MCF 10A (cell line): ENCODE measurements at places on chromosomes 6 and 20. TPM values are rescaled to one million over a fixed set of nuclear protein-coding genes. Genes with fewer than 3 reads are reported as not detected.
A peak's percentile ranks its signal among the peaks of the same experiment; 100 is the strongest.

DNA sequence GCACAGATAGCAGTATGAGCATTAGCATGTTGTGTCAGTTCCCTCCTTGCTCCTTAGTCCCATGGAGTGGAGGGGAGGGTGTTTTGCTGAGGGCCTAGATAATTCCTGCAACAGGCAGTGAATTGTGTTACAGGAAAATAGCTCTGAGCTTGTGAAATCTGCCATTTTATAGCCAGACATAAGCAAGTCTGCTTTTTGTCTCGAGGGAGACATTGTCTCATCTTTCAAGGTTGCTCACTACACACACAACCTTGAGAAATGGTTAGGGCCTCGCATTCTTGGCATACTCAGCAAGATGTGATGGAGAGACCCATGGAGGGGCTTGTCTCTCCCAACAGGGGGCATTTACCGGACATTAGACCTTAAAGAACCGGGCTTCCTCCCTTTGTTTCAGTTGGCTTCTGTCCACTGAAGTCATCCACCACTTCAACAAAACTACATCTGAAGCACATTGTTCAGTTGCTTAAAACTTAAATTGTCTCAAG lies 108.0 kb upstream of the FOXO3 start:
- no peak overlapping the region for H3K27ac ChIP-seq
- H3K27me3 ChIP-seq: no peaks in the 10 kb centered on the region
- H3K36me3 ChIP-seq: no peaks in the 10 kb centered on the region
- no peaks in the 10 kb centered on the region for H3K4me1 ChIP-seq
- DNase-seq: no peak
- no peak overlapping the region for H3K4me3 ChIP-seq

DNA sequence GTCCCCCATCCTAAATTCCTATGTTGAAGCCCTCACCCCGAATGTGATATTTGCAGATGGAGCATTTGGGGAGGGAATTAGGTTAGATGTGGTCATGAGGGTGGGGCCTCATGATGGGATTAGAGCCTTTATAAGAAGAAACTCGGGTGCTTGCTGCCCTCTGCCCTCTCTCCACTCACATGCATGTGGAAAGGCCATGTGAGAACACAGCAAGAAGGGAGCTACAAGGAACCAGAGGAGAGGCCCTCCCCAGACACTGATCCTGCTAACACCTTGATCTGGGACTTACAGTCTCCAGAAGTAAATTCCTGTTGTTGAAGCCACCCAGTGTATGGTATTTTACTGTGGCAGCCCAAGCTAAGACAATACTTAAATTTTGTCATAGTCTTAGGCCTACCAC lies 69.6 kb upstream of the TULP1 start:
- no peak overlapping the region for H3K4me3 ChIP-seq
- peaks cover 36% of the 10 kb centered on the region for H3K4me1 ChIP-seq
- H3K36me3 ChIP-seq: peaks cover 100% of the 10 kb centered on the region
- no peak for DNase-seq

DNA sequence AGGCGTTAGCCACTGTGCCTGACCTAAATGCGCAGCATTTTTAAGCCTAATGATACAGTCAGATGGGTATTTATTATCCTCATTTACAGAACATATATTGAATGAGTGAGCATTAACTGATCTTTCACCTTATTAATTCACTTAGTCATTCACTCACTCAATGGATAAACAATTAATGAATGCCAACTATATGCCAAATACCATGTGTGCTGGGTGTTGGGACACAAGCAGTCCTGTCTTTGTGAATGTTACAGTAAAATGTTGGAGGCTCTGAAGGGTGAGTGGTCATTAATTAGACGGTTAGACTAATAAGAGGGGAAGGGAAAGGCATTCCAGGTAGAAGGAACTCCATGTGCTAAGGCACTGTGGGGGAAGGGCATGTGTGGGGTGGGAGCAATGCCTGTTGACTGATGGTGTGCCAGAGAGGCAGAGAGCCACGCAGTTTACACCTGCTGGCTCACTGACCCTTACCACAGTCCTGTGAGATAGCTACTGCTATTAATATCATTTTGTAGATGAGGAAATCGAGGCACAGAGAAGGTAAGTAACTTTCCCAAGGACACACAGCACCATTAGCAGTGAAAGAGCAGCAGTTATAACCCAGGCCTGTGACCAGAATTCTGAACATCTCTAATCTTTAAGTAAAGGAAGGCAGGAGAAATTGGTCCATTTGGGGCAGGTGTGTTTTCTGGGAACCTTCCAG lies 38.7 kb upstream of the B4GALT5 start:
- no peak overlapping the region for H3K27ac ChIP-seq
- H3K27me3 ChIP-seq: no peaks in the 10 kb centered on the region
- DNase-seq: no peak
- no peak overlapping the region for H3K4me3 ChIP-seq

GRCh38 chr20:15627501-15627903 lies 945.7 kb downstream of the KIF16B start:
- no peak overlapping the region for H3K4me3 ChIP-seq
- H3K36me3 ChIP-seq: no peaks in the 10 kb centered on the region

DNA sequence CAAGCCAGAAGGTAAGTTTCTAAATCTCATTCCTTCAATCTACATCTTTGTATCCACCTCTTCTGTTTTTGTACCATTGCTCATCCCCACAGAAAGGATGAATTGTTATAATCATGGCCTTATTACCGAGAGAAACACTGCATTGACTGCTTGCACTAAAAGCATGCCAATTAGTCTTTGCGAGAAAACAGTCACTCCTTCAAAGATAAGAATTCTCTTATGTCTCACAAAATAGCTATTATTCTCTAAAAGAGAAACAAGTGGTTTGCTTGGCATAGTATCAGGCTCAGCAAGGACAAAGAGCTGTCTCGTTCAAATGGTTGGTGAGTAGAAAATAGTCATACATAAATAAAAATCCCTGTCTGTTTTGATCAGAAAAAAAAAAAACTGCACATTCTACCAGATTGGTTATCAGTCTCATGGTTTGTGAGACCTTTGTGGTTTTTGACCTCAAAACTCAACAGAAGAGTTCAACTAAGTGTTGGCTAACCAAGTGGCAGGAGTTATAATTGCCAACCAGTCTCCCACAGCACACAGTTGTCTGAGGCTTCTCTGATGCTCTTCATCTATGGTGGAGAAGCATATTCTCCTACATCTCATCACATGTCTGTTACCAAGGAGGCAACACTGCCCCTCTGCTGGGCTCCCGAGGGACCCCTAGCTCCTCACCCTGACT lies 35.1 kb upstream of the ARMH2 start:
- no peak for DNase-seq
- peaks cover under 1% of the 10 kb centered on the region for H3K4me1 ChIP-seq
- peaks cover 10% of the 10 kb centered on the region for H3K36me3 ChIP-seq
- H3K27ac ChIP-seq: no peak overlapping the region

- no peaks in the 10 kb centered on the region for H3K27me3 ChIP-seq
- no peaks in the 10 kb centered on the region for H3K4me1 ChIP-seq
- no peak for DNase-seq
- H3K27ac ChIP-seq: no peak overlapping the region
- no peak overlapping the region for H3K4me3 ChIP-seq
- no peaks in the 10 kb centered on the region for H3K36me3 ChIP-seq
Measured at GRCh38 chr6:97177905-97178304, 105.1 kb downstream of the MMS22L start.

DNA sequence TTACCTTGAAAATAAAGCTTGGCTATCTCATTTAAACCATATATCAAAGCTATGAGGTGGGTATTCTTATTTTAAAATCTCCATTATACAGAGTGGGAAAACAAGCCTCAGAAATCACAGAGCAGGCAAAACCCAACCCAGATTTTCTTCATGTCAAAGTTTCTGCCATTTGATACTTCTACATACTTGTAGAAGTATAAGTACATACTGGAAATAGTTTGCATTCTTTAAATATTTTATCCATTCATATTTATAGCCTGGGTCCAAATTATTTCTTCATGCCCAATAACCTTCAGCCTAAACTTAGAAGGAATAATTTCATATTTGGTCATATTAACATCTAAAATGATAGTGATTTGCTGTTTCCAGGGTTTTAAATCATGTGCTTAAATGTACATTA lies 61.8 kb downstream of the MLIP start:
- H3K27ac ChIP-seq: no peak overlapping the region
- H3K27me3 ChIP-seq: no peaks in the 10 kb centered on the region
- no peak overlapping the region for H3K4me3 ChIP-seq
- H3K36me3 ChIP-seq: no peaks in the 10 kb centered on the region
- no peak for DNase-seq

DNA sequence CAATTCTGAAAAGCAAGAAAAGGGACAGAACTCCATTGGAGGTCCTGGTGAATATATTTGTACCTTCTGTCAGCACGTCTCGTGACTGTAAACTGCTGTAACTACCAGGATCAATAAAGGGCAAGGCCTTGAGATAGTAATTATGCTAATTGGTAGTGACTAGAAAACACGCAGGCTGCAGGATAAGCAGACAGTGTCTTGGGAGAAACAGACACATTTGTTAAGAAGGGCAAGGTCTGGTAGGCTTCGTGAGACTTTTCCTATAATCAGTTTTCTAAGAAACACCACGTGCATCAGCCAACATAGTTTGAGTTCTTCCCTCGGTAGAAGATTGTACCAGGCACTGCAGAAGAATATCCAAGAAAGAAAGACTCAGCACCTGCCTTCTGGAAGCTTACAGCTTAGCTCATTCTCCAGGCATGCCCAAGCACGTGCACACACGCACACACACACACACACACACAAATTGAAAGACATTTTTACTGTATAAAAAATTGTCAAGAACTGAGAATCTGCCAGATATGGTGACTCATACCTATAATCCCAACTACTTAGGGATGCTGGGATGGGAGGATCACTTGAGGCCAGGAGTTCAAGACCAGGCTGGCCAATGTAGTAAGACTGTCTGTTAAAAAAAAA lies 167.0 kb upstream of the SASH1 start:
- H3K36me3 ChIP-seq: no peaks in the 10 kb centered on the region
- H3K4me1 ChIP-seq: no peaks in the 10 kb centered on the region
- no peaks in the 10 kb centered on the region for H3K27me3 ChIP-seq
- DNase-seq: peak; percentile 27
- H3K4me3 ChIP-seq: no peak overlapping the region

DNA sequence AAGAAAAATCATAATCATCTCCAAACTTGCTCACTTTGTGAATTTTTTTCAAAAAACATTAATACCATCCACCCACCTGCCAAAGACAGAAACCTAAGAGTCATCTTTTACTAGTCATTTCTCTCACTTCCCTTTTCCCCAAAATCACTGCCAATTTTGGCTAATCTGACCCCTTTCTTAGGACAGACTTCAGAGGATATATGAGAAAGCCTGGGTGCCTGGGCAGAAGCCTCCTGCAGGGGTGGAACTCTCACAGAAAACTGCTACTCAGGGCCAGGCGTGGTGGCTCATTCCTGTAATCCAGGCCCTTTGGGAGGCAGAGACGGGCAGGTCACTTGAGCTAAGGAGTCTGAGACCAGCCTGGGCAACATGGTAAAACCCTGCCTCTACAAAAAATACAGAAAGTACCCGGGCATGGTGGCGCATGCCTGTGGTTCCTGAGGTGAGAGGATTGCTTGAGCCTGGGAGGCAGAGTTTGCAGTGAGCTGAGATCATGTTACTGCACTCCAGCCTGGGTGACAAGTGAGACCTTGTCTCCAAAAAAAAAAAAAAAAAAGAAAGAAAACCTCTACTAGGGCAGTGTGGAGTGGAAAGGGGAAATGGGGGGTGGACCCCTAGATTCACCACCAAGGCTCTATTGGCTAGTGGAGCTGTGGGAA lies 3.8 kb downstream of the DEK start:
- peak overlapping the region; percentile 51 for H3K4me3 ChIP-seq
- peak overlapping the region; percentile 81 for H3K27ac ChIP-seq
- peaks cover 40% of the 10 kb centered on the region for H3K36me3 ChIP-seq
- H3K4me1 ChIP-seq: peaks cover 36% of the 10 kb centered on the region
- no peaks in the 10 kb centered on the region for H3K27me3 ChIP-seq
- DNase-seq: peak; percentile 62

DNA sequence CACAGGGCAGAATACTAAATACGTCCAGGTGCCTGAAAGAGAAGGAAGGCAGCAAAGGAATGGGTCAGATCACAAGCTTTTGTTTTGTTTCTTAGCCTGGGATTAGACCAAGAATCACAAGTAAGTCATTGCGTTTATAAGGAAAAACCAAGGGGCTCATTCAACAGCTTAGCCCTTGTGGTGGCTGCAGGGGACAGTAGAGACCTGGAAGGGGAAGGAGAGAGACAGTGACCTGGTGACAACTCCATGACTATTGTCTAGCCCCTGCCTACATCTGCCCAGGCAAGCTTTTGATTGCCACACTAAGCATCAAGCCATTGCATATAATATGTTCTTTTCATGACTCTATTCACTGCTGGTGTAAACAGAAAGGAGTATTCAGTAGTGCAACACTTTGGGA lies 30.2 kb upstream of the TBC1D7 start:
- no peak overlapping the region for H3K27ac ChIP-seq
- H3K36me3 ChIP-seq: no peaks in the 10 kb centered on the region
- H3K4me1 ChIP-seq: peaks cover 30% of the 10 kb centered on the region
- DNase-seq: no peak
- H3K4me3 ChIP-seq: no peak overlapping the region

DNA sequence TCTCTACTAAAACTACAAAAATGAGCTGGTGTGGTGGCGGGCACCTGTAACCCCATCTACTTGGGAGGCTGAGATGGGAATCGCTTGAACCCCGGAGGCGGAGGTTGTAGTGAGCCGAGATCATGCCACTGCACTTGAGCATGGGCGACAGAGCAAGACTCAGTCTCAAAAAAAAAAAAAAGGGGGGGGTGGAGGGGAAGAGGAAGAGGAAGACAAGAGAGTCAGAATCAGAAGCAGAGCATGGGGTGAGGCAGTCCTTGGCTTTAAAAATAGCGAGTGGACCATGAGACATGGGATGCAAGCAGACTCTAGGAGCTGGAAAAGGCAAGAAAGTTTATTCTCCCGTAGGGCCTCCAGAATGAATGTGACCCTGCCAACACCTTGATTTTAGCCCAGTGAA lies 3.9 kb upstream of the SLC9A8 start:
- H3K27me3 ChIP-seq: no peaks in the 10 kb centered on the region
- H3K4me3 ChIP-seq: no peak overlapping the region
- no peak for DNase-seq
- H3K36me3 ChIP-seq: no peaks in the 10 kb centered on the region

DNA sequence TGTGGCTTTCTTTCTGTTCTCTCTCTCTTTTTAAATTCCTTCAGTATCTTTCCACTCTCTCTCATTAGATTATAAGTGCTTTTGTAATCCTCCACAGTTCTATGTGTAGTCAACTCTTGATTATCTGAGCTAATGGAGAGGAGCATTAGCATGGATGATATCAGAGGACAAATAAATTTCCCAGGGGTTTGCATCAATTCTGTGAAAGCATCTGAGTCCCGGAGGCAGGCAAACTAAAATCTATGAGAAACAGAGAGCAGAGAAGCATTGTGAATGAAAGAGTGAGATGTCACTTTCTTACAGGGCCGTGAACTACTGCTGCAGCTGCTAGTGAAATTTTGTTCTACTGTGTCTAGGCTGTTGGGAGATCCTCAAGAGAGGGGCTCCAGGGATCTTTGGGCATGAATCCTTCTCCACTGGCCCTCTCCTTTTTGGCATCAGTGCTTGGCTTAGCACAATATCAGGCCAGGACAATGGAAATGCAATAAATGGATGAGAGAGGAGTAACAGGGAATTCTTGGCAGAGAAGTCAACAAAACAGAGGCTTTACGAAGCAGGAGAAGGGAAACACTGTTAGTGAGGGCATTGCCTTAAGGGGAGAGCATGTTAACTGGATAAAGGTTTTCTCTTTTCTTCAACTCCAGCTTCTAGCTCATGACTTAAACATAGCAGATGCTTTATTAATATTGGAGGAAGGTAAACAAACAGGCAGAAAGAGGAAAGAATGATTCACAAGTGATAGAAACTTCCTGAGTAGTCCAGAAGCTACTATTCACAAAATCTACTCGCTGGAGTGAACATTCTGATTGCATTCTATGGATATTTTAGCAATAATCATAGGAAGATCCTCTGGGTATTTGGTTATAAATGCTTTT lies 847.0 kb upstream of the MAP3K7 start:
- no peaks in the 10 kb centered on the region for H3K27me3 ChIP-seq
- H3K27ac ChIP-seq: no peak overlapping the region
- no peak for DNase-seq
- no peaks in the 10 kb centered on the region for H3K36me3 ChIP-seq

Gene FOXF2
- total RNA-seq: 8.0 and 10.0 TPM in 2 replicates
